ENCODE measurements at places on chromosomes 6 and 20. TPM values are rescaled to one million over a fixed set of nuclear protein-coding genes. Genes with fewer than 3 reads are reported as not detected.

- peak; percentile 53 for DNase-seq
- no peaks in the 10 kb centered on the region for H3K4me1 ChIP-seq
- no peak overlapping the region for H3K27ac ChIP-seq
Observed at GRCh38 chr6:167559675-167560479, 235.0 kb downstream of the TTLL2 start.

GRCh38 chr20:52078289-52078688, 113.3 kb downstream of the ZFP64 start:
- H3K4me1 ChIP-seq = no peaks in the 10 kb centered on the region
- H3K27ac ChIP-seq = no peak overlapping the region
- no peak overlapping the region for H3K4me3 ChIP-seq
- DNase-seq = no peak

DNA sequence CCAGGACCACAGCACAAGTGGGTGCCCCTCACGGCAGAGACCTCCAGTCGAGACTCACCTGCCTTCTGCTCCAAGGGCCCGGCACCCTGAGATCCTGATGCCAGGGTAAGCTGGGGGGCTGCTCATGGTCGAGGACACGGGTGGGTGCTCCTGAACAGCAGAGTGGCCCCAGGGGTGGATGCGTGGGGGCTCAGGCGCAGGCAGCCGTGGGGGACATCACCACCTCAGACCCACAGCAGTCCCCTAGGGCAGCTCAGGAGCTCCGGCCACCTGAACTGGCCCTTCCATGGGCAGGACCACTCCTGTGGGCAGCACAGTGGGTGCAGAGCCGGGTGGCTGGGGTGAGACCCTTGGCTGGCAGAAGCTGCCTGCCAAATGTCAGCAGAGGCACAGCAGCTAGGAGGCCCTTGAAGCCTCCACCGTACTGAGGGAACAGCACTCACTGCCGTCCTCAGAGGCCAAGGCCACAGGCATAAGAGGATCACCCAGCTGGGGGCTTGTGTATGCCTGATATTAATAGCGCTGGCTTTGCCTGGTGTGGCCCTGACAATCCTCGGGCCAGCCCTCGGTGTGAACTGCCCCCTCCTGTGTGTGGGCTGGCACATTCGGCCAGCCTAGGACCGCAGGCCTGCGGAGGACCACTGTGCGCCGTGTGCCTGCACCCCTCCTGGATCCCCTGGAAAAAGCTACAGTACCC, 5.4 kb downstream of the UCKL1 start:
- no peak overlapping the region for H3K4me3 ChIP-seq
- H3K27ac ChIP-seq = peak overlapping the region; percentile 78
- H3K36me3 ChIP-seq = peaks cover 7% of the 10 kb centered on the region
- DNase-seq = no peak
- peaks cover 91% of the 10 kb centered on the region for H3K4me1 ChIP-seq

DNA sequence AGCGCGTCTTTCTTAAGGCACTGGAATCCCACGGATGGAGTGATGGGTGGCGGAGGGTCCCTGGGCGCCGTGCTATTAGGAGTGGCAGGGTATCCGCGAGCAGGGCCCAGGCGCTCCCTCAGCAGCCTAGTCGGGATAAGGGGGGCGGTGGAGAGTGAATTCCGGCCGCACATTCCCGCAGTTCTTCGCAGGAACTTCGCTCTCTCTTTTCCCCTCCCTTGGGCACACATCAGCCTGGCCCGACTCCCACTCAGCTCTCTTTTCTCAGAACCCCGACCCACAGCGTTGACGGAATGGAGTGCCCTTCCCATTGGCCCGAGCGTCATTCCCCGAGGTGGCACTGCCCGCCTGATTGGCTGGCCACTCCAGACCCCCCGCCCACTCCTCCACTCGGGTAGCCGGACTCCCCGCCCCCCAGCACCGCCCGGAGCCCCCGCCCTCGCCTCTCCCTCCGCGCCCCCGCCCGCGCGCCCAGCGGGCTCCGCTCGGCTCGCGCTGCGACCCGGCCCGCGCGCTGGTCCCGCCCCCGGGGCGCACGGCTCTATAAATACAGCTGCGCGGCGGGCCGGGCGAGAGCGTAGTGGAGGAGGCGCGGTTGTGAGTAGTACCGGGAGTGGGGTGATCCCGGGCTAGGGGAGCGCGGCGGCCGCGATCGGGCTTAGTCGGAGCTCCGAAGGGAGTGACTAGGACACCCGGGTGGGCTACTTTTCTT, at the start of gene ID4:
ID4 (plus strand) TSS at position 572 of the 712 bp plus-strand sequence. CDS start 385 bp downstream, outside the sequence.
- peaks cover 21% of the 10 kb centered on the region for H3K4me1 ChIP-seq
- H3K4me3 ChIP-seq = peak within 1 kb of the TSS; percentile 74
- no peaks in the 10 kb centered on the region for H3K36me3 ChIP-seq
- DNase-seq = peak; percentile 89

MEI4 gene
- not detected for total RNA-seq

DNA sequence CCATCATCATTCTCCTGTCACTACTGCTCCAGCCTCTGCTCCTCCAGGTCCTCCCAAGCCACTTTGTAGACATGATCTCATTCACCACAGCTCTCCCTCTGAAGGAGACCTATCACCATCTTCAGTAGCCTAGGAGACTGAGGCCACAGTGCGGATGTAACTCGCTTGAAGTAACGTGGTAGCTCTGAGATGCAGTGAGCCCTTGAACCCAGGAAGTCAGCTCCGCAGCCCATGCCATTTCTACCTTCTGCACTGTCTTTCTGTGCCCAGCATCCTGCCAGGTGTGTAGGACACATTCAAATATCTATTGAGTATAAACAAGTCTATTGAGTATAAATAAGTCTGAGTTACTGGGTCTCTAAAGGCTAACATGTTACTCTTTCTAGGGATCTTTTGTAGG, 164.4 kb downstream of the CDH26 start:
- no peak overlapping the region for H3K4me3 ChIP-seq
- no peaks in the 10 kb centered on the region for H3K36me3 ChIP-seq
- no peak for DNase-seq
- no peak overlapping the region for H3K27ac ChIP-seq

DNA sequence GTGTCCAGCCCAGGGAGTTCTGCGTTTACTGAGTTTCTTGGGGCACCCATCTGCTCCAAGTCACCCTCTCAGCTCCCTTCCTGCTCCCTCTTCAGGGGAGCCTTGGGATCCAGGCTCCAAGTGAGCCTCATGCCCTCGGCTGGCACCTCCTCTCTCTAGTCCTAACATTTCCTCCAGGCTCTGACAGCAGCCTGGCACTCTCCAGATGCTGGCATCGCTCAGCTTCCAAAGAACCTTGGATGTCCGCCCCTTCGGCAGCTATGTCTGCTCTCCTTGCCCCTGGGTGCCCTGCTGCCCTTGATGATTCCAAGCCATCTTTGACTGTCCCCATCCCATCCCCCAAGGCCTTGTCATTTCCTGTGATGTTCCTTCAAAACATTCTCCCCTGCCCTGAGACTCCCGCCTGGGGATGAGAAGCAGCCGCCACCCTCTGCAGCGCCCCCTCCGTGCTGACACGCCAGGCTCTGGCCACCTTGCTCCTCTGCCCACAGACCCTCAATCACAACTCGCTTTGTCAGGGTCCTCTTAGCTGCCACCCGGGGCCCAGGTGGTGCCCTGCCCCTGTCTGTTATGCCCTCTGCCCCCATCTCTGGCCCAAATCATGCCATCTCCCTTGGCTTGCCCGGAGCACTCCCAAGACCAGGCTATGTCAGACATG, 6.6 kb upstream of the GFRA4 start:
- H3K4me1 ChIP-seq = no peaks in the 10 kb centered on the region
- H3K27ac ChIP-seq = no peak overlapping the region
- no peak overlapping the region for H3K4me3 ChIP-seq
- no peak for DNase-seq

DUSP15 gene
- total RNA-seq = not detected

WFDC10B gene
- total RNA-seq = 4.3 TPM

DNA sequence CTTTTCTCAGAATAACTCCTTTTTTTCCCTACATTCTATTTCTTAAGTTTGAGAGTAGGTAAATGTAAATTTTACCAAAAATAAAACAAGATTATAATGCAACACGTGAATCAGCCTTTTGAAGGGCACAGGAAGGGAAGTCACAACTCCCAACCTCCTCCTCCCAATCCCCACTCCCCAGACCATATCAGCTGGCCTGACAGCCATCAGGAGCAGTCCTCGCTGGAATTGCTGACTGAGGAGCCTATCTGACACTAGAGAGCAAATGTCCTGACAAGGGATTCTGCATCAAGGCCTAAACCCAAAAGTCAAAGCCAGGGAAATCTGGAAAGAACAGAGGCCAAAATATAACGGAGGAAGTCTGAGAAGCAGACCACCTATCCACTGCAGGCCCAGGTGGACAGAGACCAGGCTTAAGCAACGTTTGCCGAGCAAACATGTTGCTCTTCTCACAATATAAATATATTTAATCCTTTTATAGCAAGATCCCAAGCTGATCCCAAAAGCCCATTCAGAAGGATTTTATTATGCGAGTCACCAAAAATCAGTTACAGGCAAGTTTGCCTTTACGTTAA, 2.5 kb downstream of the RRAGD start:
- no peak overlapping the region for H3K27ac ChIP-seq
- DNase-seq = no peak
- H3K4me3 ChIP-seq = no peak overlapping the region
- H3K27me3 ChIP-seq = peaks cover 4% of the 10 kb centered on the region

DNA sequence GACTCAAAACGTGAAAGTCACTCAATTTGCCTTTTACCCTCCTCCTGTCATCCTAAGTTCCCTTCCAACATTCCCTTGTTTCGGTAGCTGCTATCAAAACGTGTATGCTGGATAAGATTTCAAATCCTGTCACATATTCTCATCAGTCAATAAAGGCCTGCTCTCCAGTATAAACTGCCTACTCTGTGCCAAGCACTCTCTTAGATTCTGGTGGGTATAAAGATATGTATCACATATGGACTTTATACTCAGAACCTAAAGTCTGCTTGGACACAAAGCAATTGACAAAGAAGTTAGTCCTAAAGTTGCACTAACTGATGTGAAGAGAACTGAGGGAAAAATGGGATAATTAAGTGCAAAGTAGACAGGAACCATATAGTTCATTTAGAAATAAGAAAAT, 476.6 kb upstream of the MARCKS start:
- no peaks in the 10 kb centered on the region for H3K36me3 ChIP-seq
- DNase-seq = no peak
- H3K4me3 ChIP-seq = no peak overlapping the region
- no peaks in the 10 kb centered on the region for H3K27me3 ChIP-seq
- H3K27ac ChIP-seq = no peak overlapping the region
- no peaks in the 10 kb centered on the region for H3K4me1 ChIP-seq

ADGB gene
- total RNA-seq = not detected

GRCh38 chr6:56259234-56260077, 12.1 kb upstream of the COL21A1 start:
- no peaks in the 10 kb centered on the region for H3K36me3 ChIP-seq
- H3K4me3 ChIP-seq = no peak overlapping the region
- H3K27ac ChIP-seq = no peak overlapping the region
- no peaks in the 10 kb centered on the region for H3K27me3 ChIP-seq
- peak; percentile 68 for DNase-seq
- H3K4me1 ChIP-seq = no peaks in the 10 kb centered on the region

ANKRD66 gene
- total RNA-seq = 20.5 TPM

DNA sequence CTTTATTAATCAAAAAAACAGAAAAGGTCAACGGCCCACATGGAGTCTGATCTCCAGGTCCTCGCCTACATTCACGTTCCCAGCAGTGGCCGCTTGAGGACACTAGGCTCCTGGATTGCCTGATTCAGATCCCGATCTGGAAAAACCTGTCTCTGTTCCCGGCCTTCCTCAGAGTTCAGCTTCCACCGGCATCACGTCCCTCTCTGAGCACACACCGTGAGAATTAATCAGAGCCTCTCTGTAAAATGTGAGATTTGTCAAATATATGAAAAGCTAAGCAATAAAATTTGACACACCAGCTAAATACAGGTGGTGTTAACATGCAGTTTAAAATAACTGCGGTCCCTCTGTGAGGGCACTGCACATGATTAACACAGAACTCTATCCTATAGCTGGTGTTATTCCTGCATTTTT, 122.8 kb upstream of the COL21A1 start:
- no peak overlapping the region for H3K4me3 ChIP-seq
- DNase-seq = peak; percentile 74
- H3K27me3 ChIP-seq = no peaks in the 10 kb centered on the region

- H3K36me3 ChIP-seq = peaks cover 11% of the 10 kb centered on the region
- H3K27ac ChIP-seq = no peak overlapping the region
- DNase-seq = no peak
Observed at GRCh38 chr6:111347589-111347988, 135.4 kb downstream of the REV3L start.

DNA sequence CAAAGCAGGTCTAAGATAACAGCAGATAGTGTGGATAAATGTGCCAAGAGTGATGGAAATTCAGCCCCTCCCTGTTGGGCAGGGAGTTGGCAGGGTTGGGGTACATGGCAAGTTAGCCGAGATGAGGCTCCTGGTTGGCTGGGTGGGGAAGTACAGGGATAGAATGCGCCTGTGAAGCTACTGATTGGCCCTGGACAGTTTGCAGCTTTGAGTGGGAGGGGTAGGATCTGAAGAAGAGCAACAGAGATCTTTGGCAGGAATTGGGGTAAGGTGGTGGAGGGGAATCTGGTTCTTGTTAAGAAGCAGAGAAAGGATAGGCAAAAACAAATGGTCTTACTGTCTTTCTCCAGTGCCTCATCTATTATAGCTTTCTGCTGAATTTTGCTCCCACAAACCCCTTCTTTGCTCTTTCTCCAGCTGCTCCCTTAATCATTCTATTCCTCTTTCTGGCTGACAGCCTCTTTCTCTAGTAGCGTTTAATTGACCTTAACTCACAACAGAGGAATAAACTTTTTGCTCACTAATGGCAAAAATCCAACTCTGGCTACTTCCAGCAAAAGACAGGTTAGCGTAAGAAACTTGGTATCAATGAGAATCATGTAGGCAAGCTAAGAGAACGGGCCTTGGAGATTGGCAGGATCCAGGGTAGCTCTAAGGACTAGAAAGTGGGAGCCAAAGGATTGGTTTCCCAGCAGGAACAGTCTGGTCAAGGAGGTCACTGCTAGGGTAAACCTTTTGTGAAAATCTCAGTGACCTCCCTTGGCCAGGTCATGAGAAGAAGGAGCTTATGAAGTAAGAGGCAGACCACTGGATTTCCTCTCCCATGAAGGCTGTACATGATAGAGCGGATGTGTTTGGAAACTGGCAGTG, 86.3 kb upstream of the CARMIL1 start:
- no peaks in the 10 kb centered on the region for H3K36me3 ChIP-seq
- H3K27me3 ChIP-seq = no peaks in the 10 kb centered on the region
- DNase-seq = no peak

GRCh38 chr20:12825226-12825595, 183.6 kb upstream of the SPTLC3 start:
- DNase-seq = no peak
- H3K36me3 ChIP-seq = no peaks in the 10 kb centered on the region
- peaks cover 35% of the 10 kb centered on the region for H3K4me1 ChIP-seq
- H3K27me3 ChIP-seq = no peaks in the 10 kb centered on the region
- H3K4me3 ChIP-seq = no peak overlapping the region
- H3K27ac ChIP-seq = no peak overlapping the region

ATP9A gene
- total RNA-seq = 58.9 TPM

PHACTR3 gene
- total RNA-seq = 0.58 TPM

RAB44 gene
- total RNA-seq = not detected

- H3K36me3 ChIP-seq = no peaks in the 10 kb centered on the region
- no peak overlapping the region for H3K27ac ChIP-seq
- H3K4me3 ChIP-seq = no peak overlapping the region
- no peaks in the 10 kb centered on the region for H3K27me3 ChIP-seq
Observed at GRCh38 chr6:18586133-18586532, 199.0 kb downstream of the RNF144B start.
